Activated T-helper 1 cell treated with anti-CD3 and anti-CD28 coated beads, Interleukin-2, amount 50 U/mL, for 16 hours (primary cell): ENCODE measurements at places on chromosomes 2 and 18.

DNA sequence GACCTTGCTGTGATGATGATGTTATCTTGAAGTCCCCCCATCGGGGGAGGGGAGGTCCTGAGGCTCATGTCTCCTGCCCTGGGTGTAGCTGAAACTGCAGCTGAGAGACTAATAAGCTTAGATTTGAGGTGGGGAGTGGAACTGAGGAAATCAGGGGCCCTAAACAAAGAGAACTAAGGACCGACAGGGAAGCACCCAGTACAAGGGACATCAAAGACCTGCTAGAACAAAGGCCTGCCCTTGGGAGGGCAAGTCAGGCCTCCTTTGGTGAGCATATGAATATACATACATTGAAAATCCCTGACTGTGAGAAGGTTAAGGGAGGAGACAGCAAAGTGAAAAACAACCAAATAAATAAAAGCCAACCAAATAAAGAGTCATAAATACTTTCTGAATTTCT, 1132.5 kb upstream of the CELF4 start:
- no peak for DNase-seq

DNA sequence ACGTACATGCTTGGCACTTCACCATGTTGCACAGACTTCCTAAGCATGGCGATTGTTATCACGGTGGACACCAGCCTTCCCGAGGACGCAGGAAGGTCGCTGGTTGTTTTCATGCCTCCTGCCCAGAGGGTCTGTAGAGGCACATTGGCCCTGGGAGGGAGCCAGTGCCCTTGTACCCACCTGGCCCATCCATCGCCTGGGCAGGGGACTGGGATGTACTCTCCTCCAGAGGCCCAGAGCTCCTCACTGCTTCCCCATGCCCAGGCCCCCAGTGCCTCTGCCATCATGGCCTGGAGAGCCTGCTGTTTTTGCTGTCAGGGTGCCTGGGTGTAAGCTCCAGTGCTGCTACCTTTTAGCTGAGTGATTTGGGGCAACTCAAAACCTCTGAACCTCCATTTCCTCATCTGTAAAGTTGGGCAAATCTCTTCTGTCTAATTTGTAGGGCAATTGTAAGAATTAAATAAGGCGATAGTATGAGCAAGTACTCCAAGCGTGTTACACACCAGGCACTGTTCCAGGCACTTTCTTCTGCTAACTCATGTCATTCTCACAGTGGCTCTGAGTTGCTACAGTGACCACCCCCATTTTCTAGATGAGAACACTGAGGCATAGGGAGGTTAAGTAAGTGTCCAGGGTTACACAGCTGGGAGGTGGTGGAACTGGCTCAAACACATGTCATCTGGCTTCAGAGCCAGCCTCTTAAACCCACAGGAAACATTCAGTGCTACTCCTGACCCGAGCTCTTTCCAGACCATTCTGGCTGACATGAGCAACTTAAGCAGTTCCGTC, 45.3 kb downstream of the GREB1 start:
- no peak for DNase-seq

DNA sequence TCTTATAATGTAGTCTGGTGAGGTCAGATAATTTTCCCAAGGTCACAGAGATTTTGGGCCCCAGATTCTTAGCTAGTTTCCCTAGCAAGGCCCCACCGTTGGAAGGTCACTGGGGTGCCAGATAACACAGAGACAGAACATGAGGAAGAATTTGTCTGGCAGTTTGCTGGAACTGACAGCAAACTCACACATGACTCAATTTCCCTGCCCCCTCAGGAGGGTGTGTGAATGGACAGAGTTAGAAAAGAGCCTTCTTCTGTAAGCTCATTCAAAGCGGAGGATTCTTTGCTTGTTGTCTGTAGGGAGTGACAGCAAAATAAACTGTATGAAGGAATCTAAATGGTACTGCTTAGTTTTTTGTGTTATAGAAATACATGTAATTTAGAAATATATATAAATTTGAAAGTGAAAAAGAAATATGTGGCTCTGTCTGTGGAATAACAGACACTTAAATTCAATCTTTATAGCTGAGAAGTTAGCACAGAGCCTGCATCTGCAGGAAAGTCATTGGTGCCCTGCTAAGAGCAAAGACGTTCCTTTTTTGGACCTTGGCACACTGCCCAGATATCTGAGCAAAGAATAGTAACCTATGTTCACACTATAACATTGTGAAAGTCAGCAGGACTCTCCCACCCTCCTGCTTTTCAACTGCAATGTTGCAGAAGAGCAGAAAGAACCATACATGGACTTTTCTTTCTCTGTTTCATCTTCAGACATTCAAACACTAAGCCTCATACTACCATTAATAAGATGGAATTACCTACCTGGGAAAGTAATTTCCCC, 2.1 kb downstream of the MDH1 start:
- DNase-seq, result no peak

GRCh38 chr2:199378948-199379650, 78.6 kb downstream of the SATB2 start:
- no peak for DNase-seq

GRCh38 chr2:60934165-60934722, 52.9 kb downstream of the REL start:
- no peak for DNase-seq

DNA sequence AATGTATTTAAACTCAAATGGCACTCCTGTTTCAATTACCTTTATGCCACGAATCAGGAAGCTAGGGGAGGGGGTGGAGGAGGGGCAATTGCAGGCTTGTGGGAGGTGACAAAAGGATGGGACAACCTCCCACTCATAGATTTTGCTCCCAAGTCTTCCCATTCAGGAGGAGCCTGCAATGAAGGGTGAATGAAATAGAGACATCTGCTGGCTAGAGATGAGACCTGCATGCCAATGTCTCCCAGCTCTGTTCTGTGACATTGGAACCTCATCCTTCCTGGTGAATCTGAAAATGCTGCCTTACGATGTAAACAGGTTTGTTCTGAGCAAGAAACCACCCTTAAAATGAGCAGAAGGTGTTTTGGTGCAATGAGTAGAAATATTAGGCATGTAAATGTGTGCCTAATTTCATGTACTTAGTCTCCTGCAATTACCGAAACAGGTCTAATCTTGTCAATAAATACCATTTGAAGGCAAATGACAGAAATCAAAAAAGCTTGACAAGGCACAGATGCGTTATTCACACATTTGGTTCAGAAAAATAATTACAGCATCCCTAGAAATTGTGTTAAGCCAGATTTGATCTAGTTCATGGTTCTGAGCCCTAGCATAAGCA, 2.7 kb upstream of the PID1 start:
- no peak for DNase-seq

- no peak for DNase-seq
Measured at GRCh38 chr2:221895366-221896121, 323.4 kb upstream of the EPHA4 start.

DNA sequence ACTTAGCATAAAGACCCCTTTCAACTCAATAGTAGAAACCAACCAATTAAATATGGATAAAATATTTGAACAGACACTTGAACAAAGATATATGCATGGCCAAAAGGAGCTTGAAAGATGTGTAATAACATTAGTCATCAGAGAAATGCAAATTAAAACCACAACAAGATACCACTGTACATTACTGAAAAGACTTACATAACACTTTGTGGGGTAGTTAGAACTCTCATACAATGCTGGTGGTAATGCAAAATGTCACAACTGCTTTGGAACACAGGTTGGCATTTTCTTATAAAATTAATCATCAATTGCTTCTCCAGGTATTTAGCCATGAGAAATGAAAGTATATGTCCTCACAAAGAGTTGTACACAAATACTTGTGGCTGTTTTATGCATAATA, 60.7 kb downstream of the TTC27 start:
- no peak for DNase-seq

- no peak for DNase-seq
Measured at GRCh38 chr2:149148194-149149006, 109.9 kb downstream of the LYPD6B start.

GRCh38 chr2:177830881-177831386, 241.6 kb downstream of the PDE11A start:
- no peak for DNase-seq

DNA sequence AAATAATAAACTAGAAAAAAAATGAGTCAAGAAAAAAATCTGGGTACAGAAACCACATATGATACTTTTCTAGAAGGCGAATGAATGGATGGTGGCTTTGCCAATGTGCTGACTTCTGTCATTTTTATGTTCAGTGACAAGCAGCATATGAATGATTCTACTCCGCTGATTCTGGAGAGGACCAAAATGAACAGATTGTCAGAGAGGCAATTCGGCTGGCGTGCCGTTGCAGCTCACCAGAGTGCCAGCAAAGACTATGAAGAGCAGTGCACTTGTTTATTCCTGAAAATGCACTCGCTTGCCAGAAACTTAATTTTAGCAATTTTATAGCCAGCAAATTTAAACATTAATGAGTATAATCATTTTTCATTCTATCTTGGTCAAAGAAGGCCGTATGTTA, 105.9 kb upstream of the NYAP2 start:
- DNase-seq, result no peak

DNA sequence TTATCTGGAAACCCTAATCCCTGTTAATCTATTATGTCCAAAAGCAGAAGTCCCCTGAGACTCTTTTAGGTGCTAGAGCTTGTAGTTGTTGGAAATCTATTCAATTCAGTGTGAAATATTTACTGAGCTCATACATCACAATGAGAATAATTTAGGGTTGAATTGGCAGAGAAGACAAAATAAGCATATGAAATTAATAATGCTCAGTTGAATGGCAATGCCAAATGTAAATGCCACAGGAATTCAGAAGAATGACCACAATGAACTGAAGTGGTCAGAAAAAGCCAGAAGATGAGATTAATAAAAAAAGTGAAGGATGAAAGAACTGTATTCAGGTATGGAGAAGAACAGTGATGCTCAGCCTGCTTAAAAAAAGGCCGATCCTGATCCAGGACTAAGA, 8.0 kb upstream of the STAT4 start:
- DNase-seq, result no peak

DNA sequence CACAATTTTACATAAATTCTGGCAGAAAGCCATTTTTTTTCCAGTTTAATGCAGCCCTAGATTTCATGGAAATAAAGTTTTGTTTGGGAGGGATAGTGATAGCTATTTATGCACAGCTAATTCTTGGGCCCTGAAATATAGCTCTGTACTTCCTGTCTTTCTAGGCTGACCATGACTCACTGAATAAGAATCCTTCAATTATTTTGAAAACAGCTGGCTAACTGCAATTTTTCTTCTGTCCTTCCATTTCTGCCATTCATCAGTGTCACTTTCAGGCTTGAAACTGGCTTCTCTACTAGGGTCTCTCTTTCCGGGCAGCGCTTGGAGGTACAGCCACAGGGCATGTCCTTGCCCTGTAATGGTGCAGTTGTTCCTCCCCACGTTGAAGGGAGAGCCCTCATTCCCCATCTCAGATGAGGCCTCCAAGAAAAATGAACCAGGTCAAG, 97.1 kb upstream of the TMEM178A start:
- no peak for DNase-seq

DNA sequence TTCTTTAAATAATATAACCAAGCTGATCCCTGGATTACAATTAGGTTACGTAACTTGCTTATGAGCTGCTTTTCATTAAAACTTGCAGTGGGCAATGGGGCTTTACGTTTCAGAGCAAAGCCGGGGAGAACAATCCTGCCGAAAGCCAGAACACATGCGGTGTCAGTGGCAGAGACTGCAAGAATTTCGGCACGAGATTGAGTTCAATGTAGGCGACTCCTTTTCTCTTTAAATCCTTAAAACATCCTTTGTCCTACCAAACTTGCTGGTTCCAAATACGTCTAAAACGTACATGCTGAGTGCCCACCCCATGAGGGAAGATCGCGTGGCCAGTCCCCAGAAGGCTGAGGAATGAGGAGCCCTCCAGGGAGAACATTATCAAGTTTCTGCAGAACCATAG, 36.8 kb upstream of the NCOA1 start:
- no peak for DNase-seq

- DNase-seq, result no peak
Measured at GRCh38 chr2:29485631-29486030, 370.4 kb downstream of the CLIP4 start.

DNA sequence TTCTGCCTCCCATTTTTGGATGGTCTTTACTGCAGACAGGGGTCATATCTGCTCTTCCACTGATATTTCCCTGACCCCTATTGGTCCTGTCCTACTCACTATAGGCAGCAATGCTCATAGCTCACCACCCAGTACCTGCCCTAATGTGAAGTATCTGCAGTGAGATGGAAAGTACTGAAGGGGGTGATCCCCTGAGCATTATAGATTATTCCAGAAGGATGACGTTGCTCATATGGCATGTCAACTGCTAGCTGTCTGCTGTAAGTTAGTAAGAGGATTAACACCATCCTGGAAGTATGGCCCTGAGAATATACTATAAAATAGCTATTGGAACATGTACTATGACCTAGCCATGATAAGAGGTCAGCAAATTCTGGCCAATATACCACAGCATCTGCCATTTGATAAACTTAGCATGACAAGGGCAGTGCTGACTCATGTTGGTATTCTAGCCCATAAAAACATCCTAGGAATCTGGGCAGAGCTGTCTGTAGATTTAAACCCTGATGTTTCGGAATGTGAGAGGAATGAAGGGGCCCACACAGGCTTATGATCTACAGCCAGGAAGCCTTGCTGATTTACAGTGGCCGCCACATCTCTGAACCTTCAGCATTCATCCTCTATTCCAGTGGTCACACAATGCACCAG, 451.4 kb downstream of the TNS1 start:
- no peak for DNase-seq

DNA sequence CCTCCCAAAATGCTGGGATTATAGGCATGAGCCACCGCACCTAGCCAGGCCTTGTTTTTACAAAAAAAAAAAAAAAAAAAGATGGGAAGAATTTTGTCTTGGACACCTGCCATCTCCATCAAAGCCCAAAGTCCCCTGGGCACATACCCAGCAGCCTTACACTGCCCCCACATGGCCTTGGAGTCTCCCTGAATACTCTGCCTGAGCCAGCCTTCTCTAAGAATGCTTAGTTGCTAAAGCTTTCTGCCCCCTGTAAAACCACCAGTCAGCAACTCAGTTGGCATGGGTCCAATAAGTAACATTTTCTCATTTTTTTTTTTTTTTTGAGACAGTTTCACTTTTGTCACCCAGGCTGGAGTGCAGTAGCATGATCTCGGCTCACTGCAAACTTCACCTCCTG, 40.6 kb downstream of the SPC25 start:
- no peak for DNase-seq

- no peak for DNase-seq
Measured at GRCh38 chr2:160996584-160996983, 163.6 kb upstream of the TANK start.

DNA sequence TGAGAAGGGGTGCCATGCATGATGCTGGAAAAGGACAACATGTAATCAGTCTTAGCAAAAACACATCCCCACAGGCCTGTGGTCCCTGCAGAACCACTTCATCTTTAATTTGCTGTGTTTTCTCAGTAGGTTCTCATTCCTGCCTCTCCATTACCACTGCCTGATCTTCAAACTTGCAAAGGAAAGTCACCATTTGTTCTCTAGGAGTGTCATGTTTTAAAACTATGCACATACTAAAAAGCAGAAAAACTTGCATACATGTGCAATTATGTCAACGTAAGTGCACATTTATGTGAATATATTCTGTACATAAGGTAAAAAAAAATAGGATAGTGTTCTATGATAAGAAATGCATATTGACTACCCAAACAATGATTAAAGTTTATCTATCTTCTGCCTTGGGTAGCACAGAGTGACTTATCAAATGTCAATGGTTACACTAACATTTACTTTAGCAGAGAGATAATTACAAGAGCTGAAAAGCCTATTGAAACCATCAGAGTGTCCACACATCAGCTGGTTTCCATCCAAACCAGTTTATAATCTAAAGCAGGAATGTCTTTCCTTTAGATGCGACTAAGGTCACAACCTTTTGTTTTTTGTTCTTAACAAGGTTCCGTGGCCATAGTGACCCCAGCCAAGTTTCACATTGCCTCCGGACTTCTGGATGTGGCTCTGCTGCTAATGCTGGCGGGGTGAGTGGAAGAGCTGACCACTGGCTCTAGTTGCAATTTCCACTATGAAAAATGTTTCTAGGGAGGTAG, 58.7 kb upstream of the RMDN2 start:
- no peak for DNase-seq
